ENCODE measurements at places on chromosomes 6 and 20.

DNA sequence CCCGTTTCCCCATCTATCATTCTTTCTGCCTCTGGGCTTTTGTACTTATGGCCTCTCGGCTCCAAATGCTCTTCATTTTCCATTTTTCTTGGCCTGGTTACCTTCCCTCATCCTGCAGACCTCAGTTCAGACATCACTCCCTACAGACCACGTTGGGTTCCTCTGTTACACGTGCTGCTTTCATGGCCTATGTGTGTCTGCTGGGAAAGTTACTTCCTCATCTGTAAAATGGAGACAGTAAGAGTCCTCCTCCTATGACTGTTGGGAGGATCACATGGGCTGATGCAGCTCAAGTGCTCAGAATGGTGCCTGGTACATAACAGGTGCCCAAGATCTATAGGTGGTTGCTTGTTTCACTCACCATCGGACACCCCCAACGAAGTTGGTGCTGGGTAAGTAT is 13.5 kb downstream of the KCNK17 start:
- no peak for DNase-seq

- DNase-seq: no peak
Measured at GRCh38 chr6:113953346-113953745, 17.6 kb downstream of the HDAC2 start.

DNA sequence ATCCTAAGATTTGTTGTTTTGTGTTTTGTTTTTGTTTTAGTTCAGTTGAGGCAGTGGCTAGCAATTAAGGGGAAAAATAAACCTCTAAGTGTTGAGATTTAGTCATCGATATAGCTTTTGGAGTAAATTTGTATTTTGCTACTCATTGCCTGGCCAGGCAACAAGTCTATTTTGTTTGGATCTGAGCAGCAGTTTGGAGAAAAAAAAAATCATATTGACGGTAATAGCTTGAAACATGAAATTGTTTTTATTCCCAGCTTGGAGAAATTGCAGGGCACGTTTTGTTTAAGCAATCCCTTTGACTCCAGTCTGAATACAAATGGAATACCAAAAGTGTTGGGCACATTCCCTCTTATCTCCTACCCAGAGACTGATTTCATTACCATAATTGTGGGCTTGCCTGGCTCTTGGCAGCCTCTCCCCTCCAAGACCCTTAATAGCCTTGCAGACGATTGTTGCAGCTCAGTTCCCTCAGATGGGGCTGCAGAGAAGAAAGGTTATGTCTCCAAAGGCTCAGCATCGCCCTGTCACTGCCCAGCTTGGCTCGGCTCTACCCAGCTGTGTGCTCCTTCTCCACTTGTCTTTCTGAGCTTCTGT is 56.0 kb downstream of the ISM1 start:
- no peak for DNase-seq

- DNase-seq: no peak
Measured at GRCh38 chr20:34388678-34389077, 25.6 kb downstream of the ITCH start.

DNA sequence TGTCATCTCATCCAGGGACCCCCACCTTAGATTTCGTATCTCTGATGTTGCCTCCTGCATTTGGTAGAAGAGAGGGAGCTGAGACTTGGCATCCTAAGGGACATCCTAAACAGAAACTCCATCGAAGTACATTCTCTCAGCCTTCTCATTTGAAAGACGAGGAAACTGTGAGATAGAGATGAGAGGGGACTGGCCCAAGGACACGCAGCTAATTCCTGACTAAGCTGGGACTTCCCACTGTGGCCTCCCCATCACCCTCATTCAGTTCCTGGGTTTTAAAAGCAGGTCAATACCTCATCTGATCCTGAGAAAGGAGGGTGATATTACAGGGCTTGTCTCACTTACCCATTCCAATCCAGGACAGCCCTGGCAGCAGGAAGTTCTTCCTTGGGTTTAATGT is 855 bp upstream of the WFDC5 start:
- DNase-seq: no peak

GRCh38 chr6:24666097-24666640 is 530 bp downstream of the TDP2 start:
- DNase-seq: no peak

- no peak for DNase-seq
Measured at GRCh38 chr6:71250099-71250602, 38.5 kb upstream of the OGFRL1 start.

DNA sequence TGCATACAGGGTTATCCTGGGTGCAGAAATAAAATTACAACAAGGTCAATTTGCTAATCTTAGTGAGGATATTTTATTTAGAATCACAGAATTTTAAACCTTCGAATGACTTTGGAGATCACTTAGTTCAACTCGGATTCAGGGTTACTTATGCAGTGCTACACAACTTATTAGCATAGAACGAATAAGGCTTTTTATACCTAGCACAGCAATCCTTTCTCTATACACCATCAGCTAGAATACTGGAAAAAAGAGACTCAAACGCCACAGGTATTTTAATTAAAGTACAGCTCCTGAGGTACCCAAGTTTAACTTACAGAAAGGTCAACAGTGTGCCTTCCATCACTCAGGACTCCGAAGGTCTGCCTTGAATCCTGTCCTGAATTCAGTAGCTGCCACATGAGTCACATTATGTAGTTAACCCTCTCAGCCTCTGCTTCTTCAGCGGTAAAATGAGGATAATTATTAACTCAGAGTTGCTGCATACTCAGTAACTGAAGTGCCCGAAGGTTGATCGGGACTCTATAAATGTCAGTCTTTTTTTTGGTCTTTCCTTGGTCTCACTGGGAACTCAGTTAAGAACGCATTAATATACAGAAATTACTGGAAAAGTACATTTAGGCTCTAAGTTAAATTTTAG is 6.0 kb upstream of the QKI start:
- DNase-seq: no peak

DNA sequence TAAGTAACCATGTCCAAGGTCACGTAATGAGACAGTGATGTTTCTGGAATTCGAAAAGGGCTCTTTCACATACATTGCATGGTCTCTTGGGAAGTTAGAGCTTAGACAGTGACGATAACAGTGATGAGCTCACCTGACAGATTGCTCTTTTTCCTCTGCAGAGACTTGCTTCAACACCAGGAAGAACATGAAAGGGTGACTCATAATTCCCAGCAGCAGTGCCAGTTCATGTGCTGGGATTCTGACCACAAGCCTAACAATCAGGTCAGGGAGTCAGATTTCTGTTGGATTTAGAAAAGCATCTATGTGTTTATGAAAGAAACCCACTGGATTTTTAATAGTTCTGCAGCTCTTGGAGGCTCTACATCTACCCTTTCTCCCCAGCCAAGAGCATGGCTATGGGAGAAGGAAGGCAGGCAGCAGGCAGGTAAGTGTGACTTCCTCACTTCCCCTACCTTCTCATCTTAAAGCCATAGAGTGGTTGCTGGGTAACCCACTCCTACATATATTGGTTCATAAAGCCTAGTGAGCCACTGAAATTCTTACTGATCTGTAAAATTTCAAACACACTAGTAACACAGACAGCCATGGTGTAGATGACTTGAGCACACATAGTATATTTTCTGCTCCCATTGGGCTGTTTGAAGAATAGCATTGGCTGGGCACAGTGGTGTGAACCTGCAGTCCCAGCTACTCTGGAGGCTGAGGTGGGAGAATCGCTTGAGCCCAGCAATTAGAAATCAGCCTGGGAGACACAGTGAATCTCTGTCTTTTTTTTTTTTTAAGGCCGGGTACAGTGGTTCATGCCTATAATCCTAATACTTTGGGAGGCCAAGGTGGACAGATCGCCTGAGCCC is 44.4 kb upstream of the LOC128125822 start:
- DNase-seq: no peak

DNA sequence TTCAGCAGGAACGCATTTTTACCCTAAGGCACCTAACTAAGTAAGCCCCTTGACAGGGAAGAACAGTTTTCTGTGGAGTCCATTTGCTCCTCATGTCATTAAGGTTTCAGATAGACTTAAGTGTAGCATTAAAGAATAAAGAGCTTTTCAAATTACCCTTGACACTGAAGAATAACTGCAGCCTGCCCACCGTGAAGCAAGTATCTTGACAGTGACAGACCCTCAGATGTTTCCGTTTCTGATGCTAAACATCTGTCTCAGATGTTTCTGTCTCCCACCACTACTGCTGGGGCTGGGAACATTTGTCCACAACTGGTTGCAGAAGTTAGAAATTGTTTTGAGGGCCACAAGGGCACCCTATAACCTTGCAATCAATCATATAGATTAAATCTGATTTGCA is 50.0 kb downstream of the SNAP25 start:
- no peak for DNase-seq

- DNase-seq: no peak
Measured at GRCh38 chr20:35156978-35157377, 9.8 kb upstream of the EDEM2 start.

GRCh38 chr6:113971741-113972140 is 793 bp upstream of the HDAC2 start:
- DNase-seq: no peak

GRCh38 chr6:1311400-1312202 is at the start of gene FOXQ1:
Gene FOXQ1 (plus strand): TSS chr6:1312098. CDS start chr6:1312705, 607 bp downstream.
- no peak for DNase-seq

- DNase-seq: no peak
Measured at GRCh38 chr20:53750827-53751619, 157.4 kb upstream of the ZNF217 start.

GRCh38 chr20:48604426-48604825 is 223.4 kb downstream of the PREX1 start:
- no peak for DNase-seq

DNA sequence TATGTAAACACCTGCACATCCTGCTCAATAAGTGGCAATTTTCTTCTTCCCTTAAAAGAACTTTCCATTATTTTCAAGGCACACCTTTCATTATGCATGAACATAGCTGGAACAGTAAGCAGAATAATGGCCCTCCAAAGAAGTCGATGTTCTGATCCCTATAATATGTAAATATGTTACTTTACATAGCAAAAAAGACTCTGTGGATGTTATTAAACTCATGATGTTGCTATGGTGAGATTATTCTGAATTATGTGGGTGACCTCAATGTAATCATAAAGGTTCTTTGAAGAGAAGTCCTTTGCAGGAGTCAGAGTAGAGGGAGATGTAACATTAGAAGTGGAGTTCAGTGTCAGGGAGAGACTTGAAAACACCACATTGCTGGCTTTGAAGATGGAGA is 299.9 kb upstream of the PLN start:
- no peak for DNase-seq

DNA sequence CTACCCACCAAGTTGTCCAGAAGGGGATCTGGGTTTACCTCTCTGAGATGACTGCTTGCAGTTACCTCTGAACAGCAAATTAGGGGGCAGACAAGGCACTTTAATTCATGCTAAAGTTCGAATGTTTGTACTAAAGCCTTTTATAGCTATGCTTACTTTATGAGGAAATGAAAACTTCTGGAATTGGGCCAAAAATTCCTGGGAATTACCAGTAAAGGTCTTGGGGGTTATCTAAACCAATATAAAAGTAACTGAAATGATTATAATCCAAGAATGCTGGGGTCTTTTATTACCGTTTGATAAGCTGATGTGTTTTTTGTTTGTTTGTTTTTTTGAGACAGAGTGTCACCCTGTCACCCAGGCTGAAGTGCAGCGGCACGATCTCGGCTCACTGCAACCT is 7.9 kb upstream of the LZTS3 start:
- DNase-seq: no peak

GRCh38 chr6:63740709-63741108 is 105.1 kb downstream of the PHF3 start:
- no peak for DNase-seq

DNA sequence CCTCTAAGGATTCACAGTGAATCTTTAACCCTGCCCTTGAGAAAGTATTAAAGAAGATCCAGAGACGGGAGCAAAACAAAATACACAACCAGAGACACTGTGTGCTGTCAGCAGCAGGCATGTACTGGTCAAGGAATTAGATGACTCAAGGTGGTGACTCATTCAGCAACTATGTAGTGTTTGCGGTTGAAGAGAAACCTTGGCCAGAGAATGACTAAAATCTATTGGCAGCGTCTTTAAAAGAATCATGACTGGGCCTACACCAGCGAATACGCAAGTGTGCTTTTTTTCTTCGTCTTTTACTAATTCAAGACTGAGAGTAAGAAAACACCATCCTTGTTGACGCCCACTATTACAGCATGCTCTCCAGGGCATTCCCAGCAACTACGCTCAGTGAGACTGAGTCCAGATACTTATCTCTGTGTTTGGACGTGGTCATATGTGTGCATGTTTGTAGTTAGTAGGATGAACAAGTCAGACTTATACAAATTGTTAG is 72.4 kb upstream of the BACH2 start:
- DNase-seq: no peak

Data from NCI-H1048 (cell line).